Central memory CD4-positive, alpha-beta T cell (primary cell): ENCODE measurements at places on chromosomes 6 and 20.

DNA sequence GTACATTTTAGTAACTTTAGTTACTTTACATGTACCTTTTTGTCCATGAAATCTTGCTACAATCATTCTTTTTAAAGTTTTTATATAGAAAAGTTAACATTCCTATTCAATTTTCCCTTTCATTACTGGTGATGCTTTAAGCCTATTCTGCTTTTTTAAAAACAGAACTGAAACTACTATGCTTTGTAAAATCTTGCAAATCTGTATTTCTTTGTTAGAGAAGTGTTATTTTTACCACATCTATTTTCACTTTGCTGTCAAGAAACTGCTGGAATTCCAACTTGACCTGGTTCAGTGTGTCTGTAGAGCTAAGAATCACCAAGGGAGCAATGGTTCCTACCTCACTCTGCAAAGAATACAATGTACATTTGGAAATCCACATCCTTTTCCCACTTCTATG, 21.8 kb upstream of the SAMD5 start:
- DNase-seq = no peak

DNA sequence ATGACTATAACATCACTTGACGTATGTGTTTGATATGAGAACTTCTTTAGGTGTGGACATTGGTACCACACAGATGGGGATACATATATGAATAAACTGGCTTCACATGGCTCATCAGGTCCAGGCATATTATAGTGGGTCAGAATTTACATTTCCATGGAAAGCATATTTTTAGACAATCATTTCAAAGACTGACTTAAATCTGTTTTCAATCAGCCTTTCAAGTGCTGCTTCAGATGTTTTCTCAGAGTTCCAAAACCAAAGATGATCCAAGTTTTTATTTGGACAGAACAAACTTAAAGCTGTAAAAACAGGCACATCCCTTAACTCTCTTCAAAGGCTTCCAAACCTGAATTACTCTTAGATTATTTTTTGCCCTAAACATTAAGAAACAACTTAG, 88.1 kb downstream of the PRSS35 start:
- no peak for DNase-seq

GRCh38 chr20:44884907-44885391, 556 bp upstream of the YWHAB start:
- no peak for DNase-seq

- DNase-seq = no peak
Observed at GRCh38 chr6:45044510-45045252, 283.4 kb upstream of the RUNX2 start.

DNA sequence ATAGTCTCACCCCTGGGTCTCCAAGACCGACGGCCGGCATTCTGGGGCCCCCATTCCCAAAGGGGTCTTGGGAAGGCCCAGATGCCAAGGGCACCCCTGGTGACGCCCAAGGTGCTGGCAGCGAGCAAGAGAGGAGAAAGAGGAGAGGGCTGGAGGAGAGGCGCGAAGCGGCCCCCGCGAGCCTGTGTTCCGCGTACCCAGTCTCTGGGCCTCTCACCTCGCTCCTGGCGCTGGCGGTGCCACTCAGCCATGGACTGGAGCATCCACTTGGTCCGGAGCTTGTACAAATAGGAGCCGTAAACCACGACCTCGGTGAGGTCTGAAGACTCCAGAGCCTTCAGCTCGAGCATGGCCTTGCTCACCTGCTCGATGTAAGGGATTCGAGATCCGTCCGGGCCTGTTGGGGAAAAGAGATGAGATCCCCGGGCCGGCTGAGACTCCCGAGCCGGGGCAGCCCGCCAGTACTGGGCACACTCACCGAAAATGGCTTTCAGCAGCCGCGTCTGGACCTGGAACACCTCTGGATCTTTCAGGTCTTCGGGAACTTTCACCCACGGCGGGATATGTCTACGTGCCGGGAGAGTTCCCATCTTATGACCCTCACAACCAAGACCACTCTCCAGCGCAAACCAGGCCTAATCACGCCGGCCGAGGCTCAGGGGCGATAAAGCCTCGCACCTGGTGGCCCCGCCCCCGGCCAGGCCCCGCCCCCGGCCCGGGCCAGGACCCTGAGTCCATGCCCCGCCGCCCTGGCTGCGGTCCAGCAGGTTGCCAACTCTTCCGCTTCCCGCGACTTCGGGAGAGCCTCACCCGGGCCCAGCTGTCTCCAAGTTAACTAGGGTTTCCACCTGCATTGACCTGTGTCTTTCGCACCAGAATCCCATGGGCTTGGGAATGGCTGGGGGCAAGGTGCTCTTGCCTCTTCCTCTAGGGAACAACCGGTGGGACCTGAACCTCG, at the start of gene DPPA5:
Gene DPPA5 (minus strand): TSS at position 641 of the 958 bp plus-strand sequence. CDS start 51 bp downstream, at position 590.
- DNase-seq = no peak

- DNase-seq = no peak
Observed at GRCh38 chr20:62632575-62633090, 9.7 kb upstream of the SLCO4A1 start.

GRCh38 chr6:161489626-161490306, 215.9 kb upstream of the AGPAT4 start:
- DNase-seq = no peak
